Esophagus mucosa (tissue), 1 donor: ENCODE measurements at places on chromosomes 6 and 20.

DNA sequence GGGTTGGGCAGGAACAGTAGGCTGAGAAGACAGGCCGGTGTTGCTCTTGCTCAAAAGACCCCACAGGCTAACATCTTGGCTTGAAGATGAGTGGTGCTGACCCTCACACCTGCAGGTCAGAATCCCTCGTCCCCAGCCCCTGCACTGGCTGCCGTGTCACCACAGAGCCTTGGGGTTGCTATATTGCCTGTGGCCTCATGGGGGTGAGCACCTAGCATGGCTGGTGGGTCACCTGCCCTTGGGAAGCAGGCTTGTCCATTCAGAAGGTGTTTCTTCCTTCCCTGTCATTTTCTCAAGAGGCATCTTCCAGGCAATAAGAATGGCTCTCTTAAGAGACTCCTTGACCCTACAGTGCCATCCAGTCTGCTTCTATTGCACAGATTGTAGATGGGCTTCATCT lies 7.7 kb downstream of the SLC22A16 start:
- ATAC-seq, result no peak

DNA sequence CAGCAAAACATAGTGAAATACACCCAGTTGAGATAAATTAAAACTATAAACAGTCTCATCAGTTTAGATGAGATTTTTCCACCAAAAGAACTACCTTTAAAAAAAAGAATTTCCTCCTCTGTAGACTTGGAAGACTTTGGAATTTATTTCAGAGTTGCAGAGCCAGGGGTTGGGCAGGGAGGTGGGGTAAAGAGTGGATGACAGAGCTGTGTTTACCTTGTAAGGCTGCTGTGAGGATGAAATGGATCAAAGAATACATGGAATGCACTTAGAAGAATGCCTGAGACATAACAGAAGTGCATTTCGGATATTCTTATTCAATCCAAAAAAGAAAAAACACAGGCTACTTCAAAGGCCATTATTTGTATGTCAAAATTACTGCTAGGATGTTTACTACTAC lies 6.4 kb upstream of the LY86 start:
- ATAC-seq, result no peak

DNA sequence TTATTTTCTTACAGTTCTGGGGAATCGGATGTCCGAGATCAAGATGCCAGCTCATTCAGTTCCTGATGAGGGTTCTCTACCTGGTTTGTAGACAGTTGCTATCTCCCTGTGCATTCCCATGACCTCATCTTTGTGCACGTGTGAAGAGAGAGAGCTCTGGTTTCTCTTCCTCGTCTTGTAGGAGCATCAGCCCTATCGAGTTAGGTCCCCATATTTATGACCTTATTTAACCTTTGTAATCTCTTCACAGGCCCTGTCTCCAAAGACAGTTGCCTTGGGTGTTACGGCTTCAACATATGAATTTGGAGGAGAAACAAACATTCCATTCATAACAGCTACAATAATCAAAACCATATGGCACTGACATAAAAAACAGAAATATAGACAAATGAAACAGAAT lies 455.3 kb downstream of the HACE1 start:
- no peak for ATAC-seq

- no peak for ATAC-seq
These were observed 253.6 kb upstream of the EXOC2 start for GRCh38 chr6:946546-946945.

DNA sequence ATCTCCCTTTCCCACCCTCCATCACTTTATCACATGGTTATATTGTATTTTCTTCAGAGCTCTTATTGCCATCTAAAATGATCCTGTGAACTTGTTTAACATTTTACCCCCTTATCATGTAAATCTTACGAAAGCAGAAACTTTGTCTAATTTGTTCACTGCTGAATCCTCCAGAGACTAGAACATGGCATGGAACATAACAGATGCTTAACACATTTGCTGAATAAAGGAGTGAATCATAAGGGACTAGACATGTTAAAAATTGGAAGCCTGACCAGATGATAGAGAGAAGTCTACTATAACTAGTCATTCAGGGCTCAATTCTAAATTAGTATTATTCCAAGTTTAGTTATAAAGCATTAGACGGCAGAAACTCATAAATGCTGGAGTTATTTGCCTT lies 73.3 kb downstream of the MAN1A1 start:
- no peak for ATAC-seq

DNA sequence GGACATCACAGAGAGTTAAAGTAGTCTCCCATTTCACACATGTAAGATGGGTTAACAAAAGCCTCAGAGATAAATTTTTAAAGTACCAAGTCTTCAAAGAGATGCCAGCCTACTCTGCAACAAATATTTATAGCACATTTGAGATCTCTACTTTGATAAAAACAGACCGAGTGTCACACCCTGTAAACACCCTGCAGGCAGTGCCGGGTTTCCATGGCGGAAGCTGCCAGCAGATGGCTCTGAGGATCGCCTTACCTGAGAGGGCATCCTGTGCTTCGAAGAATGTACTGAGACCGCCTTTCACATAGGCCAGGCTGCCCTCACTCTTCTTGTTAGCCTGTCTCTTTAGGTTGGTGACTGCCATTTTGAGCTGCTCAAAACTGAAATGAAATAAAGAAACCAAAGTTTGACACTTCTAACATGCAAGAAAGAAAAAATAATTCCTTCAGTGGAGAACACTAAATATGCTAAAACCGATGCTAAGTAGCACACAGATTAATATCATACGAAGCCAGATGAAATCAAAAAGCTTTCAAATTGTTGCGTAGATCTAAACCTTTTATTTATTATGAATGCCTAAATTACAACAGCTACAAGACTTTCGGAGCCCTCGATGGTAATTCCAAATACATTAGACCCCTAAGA lies 39.3 kb downstream of the HUS1B start:
- no peak for ATAC-seq

- ATAC-seq, result no peak
These were observed 654 bp downstream of the CST11 start for GRCh38 chr20:23451956-23452487.

GRCh38 chr6:33683576-33684427 lies 27.7 kb downstream of the UQCC2 start:
- no peak for ATAC-seq

GRCh38 chr6:20574355-20574754 lies 40.1 kb downstream of the CDKAL1 start:
- ATAC-seq, result no peak

DNA sequence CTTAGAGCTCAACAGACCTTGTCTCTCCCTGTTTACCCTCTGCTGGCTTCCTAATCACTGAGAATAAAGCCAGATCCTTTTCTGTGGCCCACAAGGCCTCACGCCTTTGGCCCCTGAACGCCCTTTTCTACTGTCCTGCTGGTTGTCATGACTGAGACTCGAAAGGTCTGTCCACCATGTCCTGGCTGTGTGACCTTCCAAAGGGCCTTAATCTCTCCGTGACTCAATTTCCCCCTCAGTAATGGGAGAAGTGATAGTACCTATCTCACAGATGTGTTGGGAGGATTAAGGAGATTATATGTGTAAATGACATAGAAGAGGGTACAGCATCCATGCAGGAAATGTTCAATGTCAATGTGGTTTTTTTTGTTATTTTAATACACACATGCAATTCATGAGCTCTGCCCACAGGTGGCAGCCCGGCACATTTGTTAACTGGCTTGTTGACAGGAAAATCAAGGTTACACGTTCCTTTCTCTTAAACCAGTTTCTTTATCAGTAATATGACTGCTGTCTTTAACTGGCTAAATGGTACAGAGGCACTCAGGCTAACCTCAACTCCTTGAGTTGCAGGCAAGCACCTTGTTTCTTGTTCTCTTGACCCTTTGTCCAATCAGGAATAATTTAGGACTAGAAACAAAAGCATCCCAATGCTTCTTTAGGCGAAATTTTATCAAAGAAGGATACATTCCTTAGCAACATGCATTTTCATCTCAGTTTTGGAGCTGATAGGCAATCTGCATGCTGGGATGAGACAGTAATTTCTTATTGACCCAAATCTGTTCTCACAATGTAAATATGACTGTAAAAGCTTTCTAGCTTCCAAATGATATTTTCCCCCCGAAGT lies 16.6 kb downstream of the SLC22A1 start:
- ATAC-seq, result peak; percentile 56

GRCh38 chr6:20476501-20477043 lies 57.7 kb upstream of the CDKAL1 start:
- ATAC-seq, result no peak

DNA sequence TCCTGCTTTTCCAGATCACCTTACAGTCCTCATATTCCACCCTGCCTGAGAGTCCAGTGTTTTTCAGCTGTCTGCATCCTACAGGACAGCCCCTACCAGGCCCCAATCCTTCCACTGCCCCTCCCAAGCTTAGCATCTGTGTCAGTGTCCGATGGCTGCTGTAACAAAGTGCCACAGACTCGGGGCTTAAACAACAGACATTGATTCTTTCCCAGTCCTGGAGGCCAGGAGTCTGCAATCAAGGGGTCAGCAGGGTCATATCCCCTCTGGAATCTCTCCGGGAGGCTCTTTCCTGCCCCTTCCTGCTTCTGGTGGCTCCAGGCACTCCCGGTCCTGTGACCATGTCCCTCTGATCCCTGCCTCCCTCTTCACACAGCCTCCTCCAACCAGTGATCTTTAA lies 396.6 kb upstream of the MAP3K7 start:
- ATAC-seq, result no peak

- no peak for ATAC-seq
These were observed 220.0 kb upstream of the ZFP64 start for GRCh38 chr20:52411611-52412010.

GRCh38 chr6:11922901-11923300 lies 89.2 kb upstream of the HIVEP1 start:
- no peak for ATAC-seq

DNA sequence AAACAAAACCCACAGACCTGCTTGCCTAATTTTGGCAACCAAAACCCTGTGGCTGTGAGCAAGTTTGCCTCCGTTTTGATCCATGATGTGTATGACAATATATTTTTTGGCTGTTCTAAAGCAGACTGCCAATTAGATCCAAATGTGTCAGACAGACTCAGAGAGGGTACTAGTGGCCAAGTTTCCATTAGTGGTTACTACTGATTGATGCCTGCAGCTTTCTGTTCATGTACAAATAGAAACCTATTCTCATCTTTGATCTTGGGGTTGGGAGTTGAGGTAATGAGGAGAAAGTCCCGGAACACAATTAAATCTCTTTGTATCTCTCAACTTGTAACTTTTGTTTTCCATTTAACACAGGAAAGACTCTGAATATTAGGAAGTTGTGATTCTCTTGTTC lies 100.9 kb downstream of the RNF144B start:
- ATAC-seq, result peak; percentile 44

- ATAC-seq, result no peak
These were observed 171.5 kb downstream of the CDKAL1 start for GRCh38 chr6:20705741-20706140.

GRCh38 chr6:68635412-68635705 lies 277 bp downstream of the ADGRB3 start:
- no peak for ATAC-seq
